ENCODE measurements at places on chromosomes 6 and 20.

DNA sequence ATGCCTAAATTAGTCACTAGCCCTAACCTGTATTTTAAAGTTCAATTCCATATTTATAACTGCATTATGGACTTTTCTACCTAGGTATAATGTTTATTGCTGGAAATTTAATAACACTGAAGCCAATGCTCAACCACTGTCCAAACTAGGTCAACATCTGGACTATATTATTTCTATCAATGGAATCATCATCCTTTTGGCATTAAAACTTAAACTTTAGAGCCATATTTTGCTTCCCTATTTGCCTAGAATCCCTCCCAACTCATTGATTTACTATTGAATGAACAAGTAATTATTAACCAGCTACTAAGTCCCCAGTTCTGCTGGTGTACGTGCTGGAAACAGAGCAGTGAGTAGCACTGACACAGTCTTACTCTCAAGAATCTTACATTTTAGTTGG, 291.7 kb upstream of the SPTLC3 start:
- no peak for DNase-seq

DNA sequence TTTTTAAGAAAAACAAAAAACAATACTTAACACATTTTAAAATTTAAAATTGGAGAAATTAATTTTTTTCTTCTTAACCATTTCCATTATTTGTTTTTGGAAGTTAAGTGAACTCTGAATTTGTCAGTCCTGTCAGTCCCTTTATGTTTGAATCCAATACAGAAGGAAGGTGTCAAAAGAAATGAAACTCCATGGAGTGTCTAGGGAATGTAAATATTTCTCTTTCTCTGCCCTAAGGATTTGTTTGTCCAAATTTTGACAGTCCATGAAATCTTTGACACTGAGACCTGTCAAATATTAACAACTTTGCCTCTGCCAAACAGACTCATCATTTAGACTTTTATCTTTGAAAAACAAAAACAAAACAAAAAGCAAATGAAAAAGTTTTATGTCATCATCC, 166.4 kb downstream of the EPHA7 start:
- no peak for DNase-seq

GRCh38 chr6:41741625-41742490, 5.3 kb downstream of the PGC start:
- DNase-seq, result no peak

DNA sequence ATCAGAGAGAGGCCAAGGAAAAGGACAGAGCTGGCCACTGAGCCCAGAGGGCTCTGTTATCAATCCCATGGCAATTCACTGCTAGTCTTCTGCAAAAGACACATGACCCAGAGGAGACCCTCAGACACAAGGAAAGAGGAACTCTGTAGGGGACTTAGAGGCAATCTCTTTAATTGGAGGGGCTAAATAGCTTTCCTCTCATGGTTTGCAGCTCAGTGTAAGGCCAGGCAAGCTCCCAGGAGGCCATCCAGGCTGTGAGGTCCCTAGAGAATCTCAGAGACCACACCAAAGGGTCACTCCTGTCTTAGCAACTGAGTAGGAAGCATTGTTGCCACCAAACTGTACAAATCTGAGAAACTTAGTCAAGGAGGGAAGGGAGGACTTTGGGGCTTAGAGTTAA, 10.0 kb upstream of the HLA-DOA start:
- DNase-seq, result no peak

DNA sequence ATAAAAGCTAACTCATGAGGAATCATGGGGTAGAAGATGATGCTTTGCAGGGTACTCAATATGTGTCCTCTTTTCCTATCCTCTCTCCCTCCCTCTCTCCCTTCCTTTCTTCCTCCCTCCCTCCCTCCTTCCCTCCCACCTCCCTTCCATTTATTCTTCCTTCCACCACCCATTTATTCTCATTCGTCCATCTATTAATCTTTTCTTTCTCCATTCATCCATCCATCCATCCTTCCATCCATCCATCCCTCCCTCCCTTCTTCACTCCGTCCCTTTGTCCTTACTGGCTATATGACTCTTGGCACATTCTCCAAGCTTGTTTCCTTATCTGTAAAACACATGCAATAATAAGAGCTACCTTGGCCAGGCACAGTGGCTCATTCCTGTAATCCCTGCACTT, 40.9 kb downstream of the ARHGAP40 start:
- DNase-seq, result no peak

GRCh38 chr20:58797371-58798338, 53.0 kb downstream of the GNAS-AS1 start:
- DNase-seq, result no peak

DNA sequence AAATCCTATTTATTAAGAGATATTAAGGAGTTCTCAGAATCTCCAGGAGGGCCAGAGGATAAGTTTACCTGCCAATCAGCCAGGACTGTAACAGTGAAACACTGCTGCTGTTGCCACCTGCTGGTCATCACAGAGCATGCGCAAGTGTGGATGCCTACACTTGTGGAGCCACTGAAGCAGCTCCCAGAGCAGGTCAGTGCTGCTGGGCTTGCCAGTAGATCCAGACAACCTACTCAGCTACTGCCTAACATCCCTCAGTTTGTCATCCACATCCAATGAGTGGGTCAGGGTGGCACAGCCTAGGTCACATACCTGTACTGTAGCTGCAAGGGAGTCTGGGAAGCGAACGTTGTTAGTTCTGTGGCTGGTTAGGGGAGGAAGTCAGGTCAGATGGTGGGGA, 18.3 kb upstream of the NHSL1 start:
- no peak for DNase-seq

- no peak for DNase-seq
Observed at GRCh38 chr6:150272264-150272975, 96.4 kb upstream of the IYD start.

- DNase-seq, result no peak
Observed at GRCh38 chr6:90107771-90108282, 188.8 kb downstream of the BACH2 start.
